Amniotic epithelial cell (primary cell): ENCODE measurements at places on chromosomes 2 and 18.

DNA sequence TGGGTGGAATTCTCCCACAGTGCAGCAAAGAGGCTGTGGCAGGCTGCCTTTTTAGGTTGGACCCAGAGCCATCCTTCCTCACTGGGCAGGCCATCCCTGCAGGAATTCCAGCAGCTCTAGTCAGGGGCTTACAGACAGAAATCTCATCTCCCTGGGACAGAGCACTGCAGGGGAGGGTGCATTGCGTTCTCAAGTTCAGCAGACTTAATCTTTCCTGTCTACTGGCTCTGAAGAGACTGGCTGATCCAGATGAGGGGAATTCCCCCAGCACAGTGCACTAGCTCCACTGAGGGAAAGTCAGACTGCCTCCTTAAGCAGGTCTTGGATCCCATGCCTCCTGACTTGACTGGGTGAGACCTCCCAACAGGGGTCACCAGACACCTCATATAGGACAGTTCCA is 899.7 kb upstream of the VRK2 start:
- peak; percentile 33 for DNase-seq

- no peak for DNase-seq
These were observed 49.1 kb upstream of the HS6ST1 start for GRCh38 chr2:128367601-128368359.

GRCh38 chr2:239040152-239040761 is 192.4 kb downstream of the TWIST2 start:
- no peak for DNase-seq

GRCh38 chr2:173210270-173211196 is 134.9 kb downstream of the MAP3K20 start:
- DNase-seq: peak; percentile 95

- DNase-seq: no peak
These were observed 348.3 kb upstream of the FIGN start for GRCh38 chr2:164084066-164084465.

GRCh38 chr2:67486041-67486796 is 89.1 kb downstream of the ETAA1 start:
- peak; percentile 77 for DNase-seq

DNA sequence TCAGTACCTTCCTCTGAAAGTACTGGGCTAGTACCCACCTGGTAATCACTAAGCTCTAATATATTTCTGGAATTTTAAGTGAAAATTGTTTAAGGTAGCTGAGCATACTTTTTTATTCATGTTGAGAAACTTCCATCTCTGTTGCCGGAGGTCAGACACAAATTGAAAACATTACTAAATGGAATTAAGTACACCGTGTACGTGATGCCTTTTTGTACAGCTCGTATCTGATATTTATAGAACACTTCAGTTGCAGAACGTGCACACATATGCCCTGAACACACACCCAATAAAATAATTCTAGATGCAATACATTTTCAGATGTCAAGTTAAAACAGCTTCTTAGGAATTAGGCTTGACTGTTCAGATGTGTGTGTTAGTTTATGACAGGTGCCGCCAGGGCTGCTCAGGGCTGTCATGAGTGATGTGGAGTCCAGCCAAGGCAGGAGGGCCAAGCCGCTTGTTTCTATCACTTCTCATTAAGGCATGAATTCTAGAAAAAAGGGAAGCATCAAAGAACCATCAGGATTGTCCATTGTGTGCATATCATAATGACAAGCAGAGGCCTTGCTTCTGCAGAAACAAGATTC is 80.9 kb upstream of the FOSL2 start:
- DNase-seq: no peak

DNA sequence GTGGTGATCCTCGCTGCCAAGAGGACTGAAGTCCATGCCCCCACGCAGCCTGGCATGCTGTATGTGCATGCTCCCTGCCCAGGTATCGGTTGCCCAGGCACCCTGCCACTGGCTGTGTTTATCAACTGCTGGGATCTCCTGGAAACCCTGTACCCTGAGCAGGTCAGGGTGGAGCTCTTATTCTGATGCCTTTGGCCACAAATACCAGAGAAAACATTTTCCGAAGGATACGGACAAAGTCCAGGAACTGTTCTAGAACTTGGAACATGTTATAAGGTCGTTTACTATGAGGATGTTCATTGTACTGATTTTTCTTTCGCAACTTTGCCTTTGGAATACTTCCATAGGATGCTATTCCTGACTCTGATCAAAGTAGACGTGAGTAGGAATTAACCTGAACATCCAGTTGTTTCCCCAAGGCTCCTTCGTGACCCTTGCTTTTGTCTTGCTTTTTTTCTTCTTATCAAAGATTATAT is 55.2 kb downstream of the TMEM17 start:
- DNase-seq: no peak

DNA sequence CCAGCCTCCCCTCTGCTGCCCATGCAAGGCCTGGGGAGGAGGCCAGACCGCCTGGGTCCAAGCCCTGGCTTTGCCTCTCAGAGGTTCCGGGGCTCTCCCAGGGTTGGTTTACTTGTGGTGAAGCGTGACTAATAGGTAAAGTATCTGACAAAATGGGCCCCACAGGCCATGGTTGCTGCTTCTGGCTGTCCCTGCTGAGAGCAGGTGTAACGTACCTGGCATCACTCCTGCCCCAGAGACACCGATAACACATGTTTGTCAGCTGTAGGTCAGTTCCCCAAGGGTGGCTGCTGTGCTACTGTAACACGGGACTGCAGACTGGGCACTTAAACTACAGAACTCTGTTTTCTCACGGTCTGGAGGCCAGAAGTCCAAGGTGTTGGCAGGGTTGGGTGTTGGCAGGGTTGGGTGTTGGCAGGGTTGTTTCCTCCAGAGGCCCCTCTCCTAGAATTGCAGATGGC is 34.1 kb downstream of the ODC1 start:
- DNase-seq: peak; percentile 56

DNA sequence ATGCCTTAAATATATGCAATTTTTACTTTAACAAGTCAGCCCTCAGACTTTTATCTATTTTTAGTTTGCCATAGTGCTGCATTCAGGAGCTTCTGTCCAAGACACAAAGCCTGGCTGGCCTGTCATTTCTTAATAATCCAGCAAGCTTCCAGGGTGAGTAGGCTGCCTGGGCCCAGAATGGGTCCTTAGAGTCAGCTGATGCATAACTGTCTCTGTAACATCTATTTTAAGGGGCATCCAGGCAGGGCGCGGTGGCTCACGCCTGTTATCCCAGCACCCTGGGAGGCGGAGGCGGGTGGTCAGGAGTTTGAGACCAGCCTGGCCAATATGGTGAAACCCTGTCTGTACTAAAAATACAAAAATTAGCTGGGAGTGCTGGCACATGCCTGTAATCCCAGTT is 11.8 kb upstream of the GNLY start:
- DNase-seq: no peak

DNA sequence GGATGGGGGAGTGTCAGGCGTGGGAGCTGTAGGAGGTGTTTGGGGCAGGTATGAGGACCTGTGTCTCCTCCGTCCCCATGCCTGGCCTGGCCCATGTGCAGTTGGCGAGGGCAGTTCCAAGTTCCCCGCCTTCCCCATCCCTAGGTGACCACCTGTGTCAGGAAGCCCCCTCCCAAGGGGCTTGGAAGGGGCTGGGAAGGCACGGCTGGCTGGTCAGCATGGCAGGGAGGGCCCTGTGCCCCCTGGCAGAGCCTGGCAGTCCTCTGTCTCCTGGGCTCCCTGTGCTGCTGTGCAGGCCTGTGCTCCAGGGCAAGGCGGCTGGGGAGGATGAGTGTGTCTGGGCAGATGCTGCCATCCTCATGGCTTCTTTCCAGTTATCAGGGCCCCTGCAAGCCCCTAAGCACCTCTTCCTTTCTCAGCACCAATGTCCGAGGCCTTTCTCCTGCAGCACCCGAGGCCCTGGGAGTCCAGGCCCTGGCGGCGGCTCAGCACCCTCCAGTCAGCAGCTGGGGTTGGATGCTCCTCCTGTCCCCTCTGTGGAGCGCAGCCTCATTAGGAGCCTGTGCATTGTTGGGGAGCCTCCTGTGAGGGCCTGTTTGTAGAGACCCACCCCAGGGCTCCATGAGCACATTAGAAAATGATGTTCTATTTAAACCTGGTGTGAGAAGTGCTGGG is 101.7 kb downstream of the FAM210A start:
- DNase-seq: no peak
